ENCODE measurements at places on chromosomes 2 and 18. TPM values are rescaled to one million over a fixed set of nuclear protein-coding genes. Genes with fewer than 3 reads are reported as not detected.

- no peak for DNase-seq
Observed at GRCh38 chr2:67955748-67956603, 106.8 kb downstream of the C1D start.

DNA sequence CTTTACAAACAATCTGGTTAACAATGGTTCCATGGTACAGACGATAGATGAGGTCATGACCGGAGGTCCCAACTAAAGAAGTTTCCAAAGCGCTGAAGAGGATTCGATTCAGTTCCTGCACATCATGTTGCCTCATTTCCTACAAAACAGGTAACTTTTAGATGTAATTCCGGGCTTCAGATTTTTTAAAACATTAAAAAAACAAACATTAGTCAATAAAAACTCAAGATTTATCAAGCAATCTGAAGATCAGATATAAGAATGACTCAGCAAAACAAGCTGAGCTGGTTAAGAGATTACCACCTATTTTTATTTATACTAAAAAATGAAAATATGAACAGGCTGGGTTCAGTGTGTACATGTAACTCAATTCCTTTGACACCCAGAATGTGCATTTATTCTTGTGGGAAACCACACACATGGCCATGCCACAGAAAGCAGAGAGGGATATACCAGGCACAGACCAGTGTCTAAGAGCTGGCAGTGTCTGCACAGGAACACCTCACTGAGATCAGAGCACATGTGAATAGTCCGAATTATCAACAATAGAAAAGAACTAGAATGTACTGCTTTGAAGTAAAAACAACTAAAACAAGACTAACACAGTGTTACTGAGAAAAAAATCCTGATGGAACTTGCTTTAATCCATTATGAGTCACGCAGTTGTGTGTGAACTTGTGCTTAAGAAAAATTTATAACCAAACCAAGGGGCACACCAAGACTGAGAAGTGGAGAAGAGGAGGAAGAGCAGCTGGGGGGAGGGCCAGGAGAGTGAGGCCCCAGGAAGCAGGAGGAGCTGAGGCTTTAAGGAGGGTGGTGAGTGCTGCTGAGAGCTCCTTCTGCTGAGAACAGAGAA lies 9.5 kb downstream of the USP40 start:
- DNase-seq, result no peak

- no peak for DNase-seq
Observed at GRCh38 chr2:211479536-211480150, 923.2 kb downstream of the CPS1 start.

TSPYL6 gene
- polyA plus RNA-seq, result 0.05 TPM

EVX2 gene
- polyA plus RNA-seq, result not detected

All from psoas muscle (tissue), 8 donors.